ENCODE measurements at places on chromosomes 2 and 18.

DNA sequence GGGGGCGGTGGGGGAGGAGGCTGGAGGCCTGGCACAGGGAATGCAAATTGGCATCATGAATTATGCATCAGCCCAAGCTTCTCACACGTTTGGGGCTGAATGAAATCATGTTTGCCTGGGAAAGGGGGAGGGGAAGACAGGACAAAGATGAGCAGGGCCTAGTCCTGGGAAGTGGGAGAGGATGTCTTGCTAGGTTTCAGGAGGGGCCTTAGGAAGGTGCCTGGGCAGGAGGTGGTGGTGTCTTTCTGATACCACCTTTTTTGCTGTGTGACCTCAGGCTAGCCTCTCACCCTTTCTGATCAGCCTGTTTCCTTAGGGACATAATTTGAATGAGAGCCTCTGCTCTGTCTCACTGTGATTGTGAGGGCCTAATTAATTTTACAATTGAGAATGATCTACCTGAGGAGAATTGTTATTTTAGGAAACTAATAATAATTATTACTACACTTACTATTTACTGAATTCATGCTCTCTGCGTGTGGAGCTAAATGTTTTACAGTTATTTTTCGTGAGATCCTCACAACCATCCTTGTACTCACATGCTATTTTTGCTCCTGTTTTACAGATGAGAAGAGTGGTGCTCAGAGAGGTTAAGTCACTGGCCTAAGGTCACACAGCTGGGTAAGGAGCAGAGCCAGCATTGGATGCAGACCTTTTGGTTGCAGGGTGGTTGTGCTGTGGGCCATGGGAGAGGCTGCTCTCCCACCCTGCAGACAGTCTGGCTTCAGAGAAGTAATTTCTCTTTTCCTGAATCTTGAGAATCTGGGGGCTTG is 39.6 kb downstream of the INHBB start:
- DNase-seq, result no peak

GRCh38 chr2:13052547-13052946 is 335.8 kb downstream of the TRIB2 start:
- DNase-seq, result no peak

DNA sequence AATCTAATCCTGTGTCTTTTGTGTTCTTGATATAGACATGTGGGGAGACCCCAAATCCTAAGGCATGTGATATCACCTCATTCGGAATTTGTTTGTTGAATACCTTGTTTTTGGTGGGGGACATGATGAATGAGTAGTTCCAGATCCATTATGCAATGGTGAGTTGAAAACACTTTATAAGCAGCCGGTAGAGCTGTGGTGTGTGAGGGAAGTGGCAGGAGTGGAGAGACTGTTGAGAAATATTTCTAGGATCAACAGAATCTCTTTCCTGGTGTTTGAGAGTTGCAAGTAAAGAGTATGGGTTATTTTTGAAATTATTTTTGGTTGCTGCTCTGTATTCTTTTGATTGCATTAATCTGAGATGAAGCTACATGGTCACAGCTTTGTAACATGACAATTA is 34.4 kb downstream of the LHCGR start:
- no peak for DNase-seq

DNA sequence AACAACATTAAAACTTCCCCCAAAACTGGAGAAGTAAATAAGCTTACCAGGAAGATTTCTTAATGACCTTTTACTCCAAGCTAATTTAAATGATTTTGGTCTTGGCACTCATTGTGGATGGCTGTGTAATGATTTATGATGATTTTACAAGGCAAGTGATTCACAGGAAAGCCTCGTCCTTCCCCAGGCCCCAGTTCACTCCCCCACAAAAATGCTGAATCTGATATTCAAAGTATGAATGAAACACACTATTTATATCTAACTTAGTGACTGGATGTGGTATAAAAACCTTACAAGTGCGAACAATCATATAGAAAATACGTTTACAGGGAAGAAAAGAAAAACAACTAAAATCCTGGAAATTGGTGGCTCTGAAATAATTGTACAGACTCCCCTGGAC is 49.8 kb downstream of the ZNF516 start:
- no peak for DNase-seq
